ENCODE measurements at places on chromosomes 5 and 9. TPM values are rescaled to one million over a fixed set of nuclear protein-coding genes. Genes with fewer than 3 reads are reported as not detected.

GRCh38 chr9:4678679-4679267 lies 596 bp upstream of the CDC37L1 start:
- peak; percentile 23 for DNase-seq

DNA sequence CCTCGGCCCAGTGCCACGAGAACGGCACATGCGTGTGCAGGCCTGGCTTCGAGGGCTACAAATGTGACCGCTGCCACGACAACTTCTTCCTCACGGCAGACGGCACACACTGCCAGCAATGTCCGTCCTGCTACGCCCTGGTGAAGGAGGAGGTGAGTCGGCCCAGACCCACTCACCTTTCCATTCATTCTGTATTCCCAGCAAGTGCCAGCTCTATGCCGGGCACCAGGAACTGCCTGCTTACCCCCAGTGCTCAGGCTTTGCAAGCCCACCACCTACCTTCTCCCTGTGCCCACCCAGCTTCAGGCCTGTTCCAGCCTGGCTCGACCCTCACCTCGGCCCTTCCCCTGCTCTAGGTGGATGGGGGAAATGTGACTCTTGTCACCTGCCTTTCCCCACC lies 26.6 kb upstream of the AIF1L start:
- DNase-seq = no peak

The GRM6 gene
- not detected for total RNA-seq

The HRH2 gene
- total RNA-seq = not detected
